ENCODE measurements at places on chromosomes 2 and 18.

DNA sequence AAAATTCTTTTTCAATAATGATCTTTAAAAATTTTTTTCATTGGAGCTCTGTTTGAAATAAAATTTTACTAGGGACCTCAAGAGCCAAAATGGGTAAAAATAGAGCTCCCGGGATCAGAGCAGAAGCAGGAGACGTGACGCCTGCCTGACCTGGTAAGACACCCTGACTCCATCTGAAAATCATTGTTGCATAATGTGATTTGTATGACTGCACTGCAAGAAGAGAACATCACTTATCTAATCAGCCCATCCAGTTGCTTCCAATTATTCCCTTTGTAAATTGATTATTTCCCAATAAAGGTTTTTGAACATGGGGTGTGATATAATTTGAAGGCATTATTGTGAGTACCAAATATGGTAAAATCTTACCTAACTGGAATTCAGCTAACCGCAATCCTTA lies 17.1 kb upstream of the TAF1B start:
- no peak for DNase-seq

DNA sequence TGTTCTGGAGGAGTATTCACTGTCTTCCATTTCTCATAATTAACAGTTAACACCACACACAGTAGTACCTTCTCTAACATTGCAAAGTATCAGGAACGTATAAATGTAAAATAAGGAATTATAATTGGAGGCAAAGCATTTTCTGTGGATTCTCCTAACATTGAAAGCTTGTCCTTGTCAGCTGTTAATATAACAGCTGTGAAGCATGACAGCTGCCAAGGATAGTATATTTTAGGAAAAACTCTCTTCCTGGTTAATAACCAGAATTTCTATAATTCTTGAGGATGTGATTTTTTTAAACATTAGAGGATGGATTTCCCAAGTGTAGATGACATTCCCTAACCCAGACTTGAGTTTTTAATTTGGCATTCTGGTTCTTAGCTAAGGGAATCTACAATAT lies 110.3 kb downstream of the EPC2 start:
- no peak for DNase-seq

GRCh38 chr2:238117199-238118154 lies 17.3 kb downstream of the ESPNL start:
- DNase-seq, result no peak

DNA sequence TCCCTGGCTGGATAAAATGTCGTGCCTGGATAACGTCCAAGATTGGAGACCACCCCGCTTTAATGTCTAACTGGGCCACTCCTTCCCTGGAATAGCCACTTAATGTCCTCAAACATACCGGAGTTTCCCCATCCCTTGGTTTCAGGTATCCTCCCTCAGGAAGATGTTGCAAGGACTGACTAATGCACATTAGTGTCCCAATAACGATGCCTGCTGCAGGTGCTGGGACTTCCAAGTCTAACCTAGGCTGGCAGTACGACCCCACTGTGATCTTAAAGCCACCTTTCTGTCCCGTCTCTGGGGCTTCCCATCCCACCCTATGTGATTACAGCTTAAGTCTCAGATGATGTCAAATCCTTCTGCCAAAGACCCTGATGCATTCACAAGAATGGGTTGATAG lies 1.1 kb upstream of the ATP6V1C2 start:
- DNase-seq, result no peak

GRCh38 chr2:54947646-54948045 lies 102.6 kb downstream of the RTN4 start:
- no peak for DNase-seq

DNA sequence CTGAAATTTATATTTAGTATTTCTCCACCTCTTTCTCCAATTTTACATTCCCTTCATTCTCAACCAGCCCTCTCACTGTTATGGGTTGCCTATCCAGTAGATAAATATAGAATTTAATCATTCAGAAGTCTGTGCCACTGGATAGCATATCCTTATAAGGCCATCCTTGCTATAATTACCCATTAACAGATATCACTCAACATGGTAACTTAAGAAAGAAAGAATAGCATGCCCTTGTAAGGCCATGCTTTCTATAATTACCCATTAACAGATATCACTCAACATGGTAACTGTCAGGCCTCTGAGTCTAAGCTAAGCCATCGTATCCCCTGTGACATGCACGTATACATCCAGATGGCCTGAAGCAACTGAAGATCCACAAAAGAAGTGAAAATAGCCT lies 1137.4 kb upstream of the FAM98A start:
- no peak for DNase-seq

DNA sequence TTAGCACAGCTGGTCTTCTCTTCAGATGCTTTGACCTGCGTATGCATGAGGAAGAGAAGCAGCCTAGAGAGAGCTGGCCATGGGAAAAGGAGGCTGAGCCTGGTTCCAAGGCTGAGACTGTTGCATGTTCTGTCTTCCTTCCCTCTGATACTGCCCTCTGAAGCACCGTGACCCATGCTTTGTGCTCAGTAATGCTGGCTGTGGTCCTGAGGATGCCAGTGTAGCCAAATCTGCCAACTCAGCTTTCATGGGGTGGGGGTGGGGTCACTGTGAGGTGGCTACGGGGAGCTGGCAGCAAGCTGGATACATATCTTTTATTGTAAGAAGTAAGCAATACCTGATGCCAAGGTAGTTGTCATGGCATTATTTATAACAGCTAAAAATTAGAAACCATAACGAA lies 41.5 kb downstream of the EPAS1 start:
- DNase-seq, result no peak

- no peak for DNase-seq
These were observed 17.9 kb upstream of the LRRTM1 start for GRCh38 chr2:80322311-80322920.

- DNase-seq, result no peak
These were observed 83.9 kb upstream of the REV1 start for GRCh38 chr2:99573634-99574251.

- DNase-seq, result no peak
These were observed 1.7 kb upstream of the SERPINE2 start for GRCh38 chr2:224040753-224041152.

GRCh38 chr2:69578198-69578540 lies 65.4 kb downstream of the AAK1 start:
- DNase-seq, result no peak

DNA sequence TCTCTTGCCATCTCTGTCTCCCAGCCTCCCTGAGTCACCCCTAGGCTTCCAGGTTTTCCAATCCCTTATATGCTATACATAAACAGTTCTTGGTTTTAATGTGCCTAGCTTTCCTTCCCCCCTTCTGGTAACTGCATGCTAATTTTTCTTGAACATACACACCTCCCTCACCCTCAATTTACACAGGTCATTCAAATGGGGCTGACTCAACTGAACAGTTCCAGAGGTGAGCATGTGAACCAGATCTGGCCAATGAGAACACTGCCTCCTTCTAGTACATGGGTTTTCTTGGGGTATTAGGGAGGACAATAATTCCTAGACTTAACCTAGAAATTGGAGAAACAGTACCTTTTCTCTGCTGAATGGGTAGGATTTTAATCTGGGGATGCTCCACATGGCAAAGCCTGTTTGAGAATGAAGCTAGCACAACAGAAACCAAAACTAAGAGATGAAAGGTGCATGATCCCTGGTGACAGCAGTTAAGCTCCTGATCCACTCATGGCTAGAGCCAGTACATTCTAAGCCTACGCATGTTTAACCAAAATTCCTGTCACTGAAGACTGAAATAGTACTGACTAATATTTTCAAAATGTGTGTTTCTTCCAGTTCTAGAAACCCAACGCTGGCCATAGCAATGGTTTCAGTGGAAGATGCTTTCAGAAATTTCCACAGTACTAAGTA lies 11.8 kb downstream of the SLC25A12 start:
- no peak for DNase-seq

- DNase-seq, result no peak
These were observed 460.8 kb upstream of the HS6ST1 start for GRCh38 chr2:128779301-128780095.

GRCh38 chr2:20208476-20208859 lies 16.5 kb downstream of the SDC1 start:
- no peak for DNase-seq

DNA sequence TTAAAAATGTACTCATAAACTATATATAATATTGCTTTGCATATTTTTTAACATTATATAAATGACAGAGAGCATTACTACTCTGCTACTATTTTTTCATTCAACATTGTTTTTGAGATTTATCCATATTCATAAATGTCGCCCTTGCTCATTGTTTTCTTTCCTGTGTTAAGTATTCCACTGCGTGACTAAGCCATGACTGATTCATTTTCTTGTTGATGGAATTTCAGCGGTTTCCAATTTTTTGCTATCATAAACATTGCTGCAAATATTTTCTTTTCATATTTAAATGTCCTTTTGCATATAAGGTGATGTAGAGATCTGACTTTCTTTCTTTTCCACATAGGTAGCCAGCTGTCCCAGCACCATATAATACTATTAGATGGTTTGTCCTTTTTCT lies 57.6 kb downstream of the SFXN5 start:
- no peak for DNase-seq

GRCh38 chr2:65343386-65343785 lies 89.0 kb downstream of the SPRED2 start:
- DNase-seq, result no peak

DNA sequence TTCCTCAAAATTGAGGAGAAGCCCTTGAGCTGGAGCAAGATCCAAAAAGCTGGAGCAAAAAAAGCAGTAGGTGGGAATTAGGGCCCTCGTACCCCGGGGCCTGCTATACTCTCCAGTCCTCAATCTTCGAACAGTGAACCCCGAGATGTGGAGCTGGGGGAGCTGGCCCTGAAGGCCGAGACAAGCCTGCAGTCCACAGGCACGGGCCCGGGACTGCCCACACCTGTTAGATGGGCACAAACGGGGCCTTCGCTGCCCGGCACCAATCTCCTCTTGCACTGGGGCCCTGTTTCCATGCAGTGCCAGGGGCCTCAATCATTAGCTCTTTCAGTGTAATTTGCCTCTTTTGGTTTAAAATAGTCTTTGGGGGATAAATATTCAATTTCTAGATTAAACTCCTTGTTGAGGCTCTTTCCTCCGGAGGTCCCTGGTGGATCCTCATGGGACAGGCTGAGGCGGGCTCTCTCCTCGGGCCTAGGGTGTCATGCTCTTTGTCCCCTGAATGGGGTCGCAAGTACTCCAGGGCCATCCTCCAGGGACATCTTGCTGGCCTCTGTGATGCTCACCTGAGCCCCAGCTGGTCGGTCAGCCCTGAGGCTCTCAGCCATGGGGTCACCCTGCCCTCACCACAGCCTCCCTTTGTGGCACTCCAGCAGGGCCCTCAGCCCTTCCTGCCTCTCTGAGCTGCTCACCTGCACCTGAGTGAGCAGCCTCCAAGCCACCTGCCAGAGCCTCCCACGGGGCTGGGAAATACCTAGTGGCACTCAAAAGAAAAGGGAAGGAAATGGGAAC lies 223.6 kb downstream of the ALPK2 start:
- DNase-seq, result no peak

DNA sequence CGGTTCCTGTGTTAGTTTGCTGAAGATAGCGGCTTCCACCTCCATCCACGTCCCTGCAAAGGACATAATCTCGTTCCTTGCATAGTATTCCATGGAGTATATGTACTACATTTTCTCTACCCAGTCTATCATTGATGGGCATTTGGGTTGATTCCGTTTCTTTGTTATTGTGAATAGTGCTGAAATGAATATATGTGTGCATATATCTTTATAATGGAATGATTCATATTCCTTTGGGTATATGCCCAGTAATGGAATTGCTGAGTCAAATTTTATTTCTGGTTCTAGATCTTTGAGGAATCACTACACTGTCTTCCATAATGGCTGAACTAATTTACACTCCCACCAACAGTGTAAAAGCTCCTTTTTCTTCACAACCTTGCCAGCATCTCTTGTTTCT lies 255.4 kb upstream of the CDH2 start:
- no peak for DNase-seq

DNA sequence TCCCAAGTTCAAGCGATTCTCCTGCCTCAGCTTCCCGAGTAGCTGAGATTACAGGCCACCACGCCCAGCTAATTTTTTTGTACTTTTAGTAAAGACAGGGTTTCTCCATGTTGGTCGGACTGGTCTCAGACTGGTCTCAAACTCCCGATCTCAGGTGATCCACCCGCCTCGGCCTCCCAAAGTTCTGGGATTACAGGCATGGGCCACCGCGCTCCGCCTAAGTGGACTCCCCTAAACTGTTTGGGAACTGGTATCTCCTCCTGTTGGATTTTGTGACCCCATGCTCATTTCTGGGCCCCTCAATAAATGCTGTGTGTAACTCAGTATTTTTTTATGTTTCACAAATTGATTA lies 5.2 kb downstream of the SCTR start:
- no peak for DNase-seq

DNA sequence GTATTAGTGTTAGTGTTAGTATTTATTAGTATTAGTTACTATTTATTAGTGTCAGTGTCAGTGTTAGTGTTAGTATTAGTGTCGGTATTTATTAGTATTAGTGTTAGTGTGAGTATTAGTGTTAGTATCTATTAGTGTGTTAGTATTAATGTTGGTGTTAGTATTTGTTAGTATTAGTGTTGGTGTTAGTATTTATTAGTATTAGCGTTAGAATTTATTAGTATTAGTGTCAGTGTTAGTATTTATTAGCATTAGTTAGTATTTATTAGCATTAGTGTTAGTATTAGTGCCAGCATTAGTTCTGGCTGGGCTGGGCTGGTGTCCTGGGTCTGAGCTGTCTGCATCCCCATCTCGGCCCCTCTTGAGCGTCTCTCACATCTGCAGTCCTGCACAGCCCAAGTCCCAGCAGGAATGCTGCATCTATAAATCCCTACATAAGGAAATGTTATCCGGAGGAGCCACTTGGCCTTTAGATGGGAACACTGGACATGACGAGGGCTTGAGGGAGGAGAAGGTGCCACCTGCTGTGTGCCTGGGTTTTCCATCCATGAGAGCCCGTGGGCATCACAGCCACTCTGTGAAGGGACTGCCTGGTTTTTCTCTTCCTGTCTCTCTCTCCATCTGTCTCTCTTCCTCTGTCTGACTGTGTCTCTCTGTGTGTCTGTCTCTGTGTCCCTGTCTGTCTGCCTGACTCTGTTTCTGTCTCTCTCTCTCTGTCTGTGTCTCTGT lies 33.6 kb downstream of the TWIST2 start:
- DNase-seq, result no peak

DNA sequence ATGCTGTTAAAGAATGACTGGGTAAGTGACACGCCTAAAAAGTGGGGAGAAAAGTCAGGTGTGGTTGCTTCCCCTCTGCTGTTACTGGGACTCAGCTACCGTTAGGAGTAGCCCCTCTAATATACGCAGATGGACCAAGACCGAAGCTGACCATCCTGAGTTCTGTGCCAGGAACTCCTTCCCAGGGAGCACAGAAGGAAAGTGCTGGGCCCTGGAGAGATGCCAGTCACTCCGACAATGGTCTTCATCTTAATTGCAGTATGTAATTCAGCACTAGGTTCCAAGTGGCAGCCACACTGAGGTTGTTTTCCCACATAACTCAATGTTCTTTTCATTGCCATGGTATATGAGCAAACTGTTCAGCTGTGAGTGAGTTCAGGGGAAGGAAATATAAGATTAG lies 19.6 kb upstream of the TMEM200C start:
- no peak for DNase-seq

DNA sequence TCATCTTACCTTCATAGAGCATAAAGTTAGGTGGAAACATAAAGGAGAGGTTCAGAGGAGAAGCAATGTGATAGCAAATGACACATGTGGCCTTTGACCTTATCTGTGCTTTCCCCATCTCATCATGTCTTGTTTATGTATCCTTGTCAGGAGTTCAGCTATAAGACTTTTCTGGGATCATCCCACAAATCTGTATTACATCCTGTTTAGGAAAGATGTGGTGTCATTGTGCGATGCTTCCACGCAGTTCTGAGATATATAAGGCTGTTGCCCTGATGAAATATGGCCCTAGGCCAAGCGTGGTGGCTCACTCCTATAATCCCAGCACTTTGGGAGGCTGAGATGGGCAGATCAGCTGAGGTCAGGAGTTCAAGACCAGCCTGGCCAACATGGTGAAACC lies 15.5 kb upstream of the MGAT5 start:
- no peak for DNase-seq

Data from NCI-H187 (cell line).